ENCODE measurements at places on chromosomes 12 and 14. TPM values are rescaled to one million over a fixed set of nuclear protein-coding genes. Genes with fewer than 3 reads are reported as not detected.

- H3K27ac ChIP-seq, result no peak overlapping the region
- no peaks in the 10 kb centered on the region for H3K36me3 ChIP-seq
- no peak overlapping the region for H3K4me3 ChIP-seq
- H3K4me1 ChIP-seq, result no peaks in the 10 kb centered on the region
Observed at GRCh38 chr12:127899971-127900370, 367.0 kb upstream of the TMEM132C start.

- no peak overlapping the region for H3K4me3 ChIP-seq
- H3K27ac ChIP-seq, result no peak overlapping the region
- H3K36me3 ChIP-seq, result no peaks in the 10 kb centered on the region
- DNase-seq, result no peak
- no peaks in the 10 kb centered on the region for H3K27me3 ChIP-seq
Observed at GRCh38 chr14:44609201-44609600, 102.1 kb upstream of the FSCB start.

DNA sequence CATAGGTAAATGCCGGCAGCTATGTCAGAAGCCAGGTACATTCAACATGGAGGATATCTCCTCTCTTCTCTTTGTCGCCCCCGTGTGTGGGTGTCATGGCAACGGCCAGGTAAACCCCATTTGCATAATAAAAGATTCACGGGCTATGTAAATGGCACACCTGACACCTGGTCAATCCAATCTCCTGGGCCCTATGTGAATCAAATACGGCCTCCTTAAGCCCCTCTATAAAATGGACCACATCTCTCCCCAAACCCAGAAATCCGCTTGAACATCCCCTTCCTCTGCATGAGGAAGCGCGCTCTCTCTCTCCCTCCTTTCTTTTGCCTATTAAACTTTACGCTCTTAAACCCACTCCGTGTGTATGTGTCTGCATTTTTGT lies 363.7 kb downstream of the SOX5 start:
- no peaks in the 10 kb centered on the region for H3K4me1 ChIP-seq
- H3K4me3 ChIP-seq, result no peak overlapping the region
- H3K27me3 ChIP-seq, result no peaks in the 10 kb centered on the region
- no peak overlapping the region for H3K27ac ChIP-seq

DNA sequence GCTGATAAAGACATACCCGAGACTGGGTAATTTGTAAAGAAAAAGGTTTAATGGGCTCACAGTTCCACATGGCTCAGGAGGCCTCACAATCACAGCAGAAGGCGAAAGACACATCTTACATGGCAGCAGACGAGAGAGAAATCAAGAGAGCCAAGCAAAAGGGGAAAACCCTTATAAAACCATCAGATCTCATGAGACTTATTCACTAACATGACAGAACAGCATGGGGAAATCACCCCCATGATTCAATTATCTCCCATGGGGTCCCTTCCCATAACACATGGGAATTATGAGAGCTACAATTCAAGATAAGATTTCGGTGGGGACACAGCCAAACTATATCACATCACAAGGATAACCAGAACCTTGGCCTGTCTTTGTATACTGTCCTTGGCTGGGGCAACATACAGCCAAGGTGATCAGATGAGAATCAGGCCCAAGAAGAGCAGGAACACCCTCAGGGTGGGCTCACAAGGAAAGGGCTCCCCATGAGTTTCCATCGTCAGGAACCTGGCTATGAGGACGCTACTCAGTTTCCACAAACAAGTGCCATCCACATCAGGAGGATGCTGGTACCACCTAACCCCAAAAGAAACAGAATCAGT lies 152.7 kb downstream of the FOXN3 start:
- H3K4me3 ChIP-seq, result no peak overlapping the region
- H3K36me3 ChIP-seq, result peaks cover 2% of the 10 kb centered on the region
- no peak overlapping the region for H3K27ac ChIP-seq
- peaks cover 9% of the 10 kb centered on the region for H3K4me1 ChIP-seq

DNA sequence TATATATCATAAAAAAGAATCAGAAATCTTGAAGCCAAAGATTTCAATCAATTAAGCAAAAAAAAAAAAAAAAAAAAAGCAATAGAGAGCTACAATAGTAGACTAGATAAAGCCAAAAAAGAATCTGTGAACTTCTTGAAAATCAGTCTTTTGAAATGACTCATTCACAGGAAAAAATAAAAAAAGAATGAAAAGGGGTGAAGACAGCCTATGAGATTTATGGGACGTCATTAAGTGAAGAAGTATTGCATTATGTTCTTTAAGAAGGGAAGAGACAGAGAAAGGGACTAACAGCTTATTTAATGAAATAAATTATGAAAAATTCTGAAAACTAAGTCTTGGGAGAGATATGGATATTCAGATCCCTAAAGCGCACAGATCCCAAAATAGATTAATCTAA lies 103.8 kb downstream of the ACSS3 start:
- no peaks in the 10 kb centered on the region for H3K27me3 ChIP-seq
- H3K36me3 ChIP-seq, result no peaks in the 10 kb centered on the region
- H3K4me1 ChIP-seq, result no peaks in the 10 kb centered on the region
- DNase-seq, result no peak
- no peak overlapping the region for H3K27ac ChIP-seq

ORAI1 gene
- polyA plus RNA-seq, result 22.7 TPM
